ENCODE measurements at places on chromosomes 1 and 21.

- no peak for DNase-seq
Measured at GRCh38 chr21:19010996-19011395, 607.4 kb upstream of the TMPRSS15 start.

DNA sequence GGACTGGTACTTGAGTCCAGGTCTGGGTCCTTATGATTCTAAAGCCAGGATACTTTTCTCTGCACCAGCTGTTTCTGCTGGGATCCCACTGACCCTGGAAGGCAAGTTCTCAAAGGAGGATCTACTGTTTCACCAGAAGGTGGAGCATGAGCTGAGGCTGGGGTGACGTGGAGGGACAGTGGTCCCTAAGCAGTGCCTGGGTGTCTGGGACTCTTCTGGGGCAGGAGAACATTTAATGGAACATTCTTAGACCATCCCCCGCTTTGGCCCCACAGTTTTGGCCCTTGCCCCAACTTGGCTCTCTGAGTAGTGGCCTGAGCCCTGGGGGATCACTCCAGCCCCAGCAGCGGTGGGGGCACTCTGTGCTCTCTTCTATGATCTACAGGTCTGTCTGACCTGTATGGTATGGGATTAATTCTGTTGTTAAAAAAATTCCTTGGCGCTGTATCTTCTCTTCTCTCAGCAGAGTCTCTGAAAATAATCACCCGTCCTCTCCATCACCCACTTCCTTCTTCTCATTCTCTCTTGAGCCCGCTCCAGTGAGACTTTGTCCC, 60.3 kb upstream of the CSF3R start:
- no peak for DNase-seq

GRCh38 chr1:247360116-247360898, 28.6 kb upstream of the ZNF496 start:
- DNase-seq, result no peak

DNA sequence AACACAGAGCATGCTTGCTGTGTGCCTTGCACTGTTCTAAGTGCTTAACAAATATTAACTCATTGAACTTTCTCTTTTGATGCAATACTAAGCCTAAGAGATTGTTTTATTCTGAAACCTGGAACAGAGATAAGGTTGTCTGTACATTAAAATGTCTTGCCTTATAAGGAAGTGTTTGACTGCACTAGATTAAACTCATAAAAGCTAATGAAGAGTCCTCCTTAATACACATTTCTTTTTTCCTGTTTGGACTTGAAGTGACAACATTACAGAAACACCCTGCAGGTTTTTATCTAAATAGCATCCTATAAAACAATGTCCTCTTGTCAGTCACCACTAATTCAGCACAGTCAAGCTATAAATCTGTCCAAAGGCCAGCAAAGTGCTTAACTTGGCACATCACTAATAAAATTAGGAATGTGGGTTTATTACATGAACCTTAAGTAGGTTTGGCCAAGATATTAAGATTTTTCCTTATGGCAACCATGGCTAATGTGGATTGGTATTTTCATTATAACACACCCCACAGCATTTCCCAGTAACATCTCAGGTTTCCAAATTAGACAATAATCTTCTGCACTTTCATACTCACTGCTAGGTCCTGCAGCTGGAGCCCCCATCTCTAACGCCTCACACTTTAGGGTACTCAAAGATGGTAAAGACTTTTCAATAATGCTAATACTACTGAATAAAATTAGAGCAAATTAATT, 389.7 kb downstream of the LMO4 start:
- DNase-seq, result no peak

DNA sequence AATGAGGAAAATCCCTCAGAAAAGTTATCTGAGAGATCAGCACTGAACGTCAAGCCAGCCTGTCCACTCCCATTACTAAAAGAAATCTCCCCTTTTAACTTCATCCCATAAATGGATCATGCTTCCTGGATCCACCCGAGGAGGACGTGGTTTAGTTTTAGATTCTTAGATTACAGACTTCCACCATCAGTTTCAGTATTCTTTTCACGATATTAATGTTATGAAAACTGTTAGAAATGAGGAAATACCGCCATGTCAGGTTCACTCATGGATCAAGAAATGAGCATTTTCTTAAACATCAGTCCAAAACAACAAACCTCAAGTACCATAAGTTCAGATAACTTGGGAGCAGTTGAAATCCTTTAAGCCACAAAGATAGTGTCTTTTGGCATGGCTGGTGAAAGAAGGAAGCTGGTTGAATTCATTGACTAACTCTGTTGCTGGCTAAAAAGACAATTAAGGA, 49.8 kb downstream of the NFIA start:
- no peak for DNase-seq

GRCh38 chr1:230173187-230173975, 106.3 kb downstream of the GALNT2 start:
- DNase-seq, result no peak

DNA sequence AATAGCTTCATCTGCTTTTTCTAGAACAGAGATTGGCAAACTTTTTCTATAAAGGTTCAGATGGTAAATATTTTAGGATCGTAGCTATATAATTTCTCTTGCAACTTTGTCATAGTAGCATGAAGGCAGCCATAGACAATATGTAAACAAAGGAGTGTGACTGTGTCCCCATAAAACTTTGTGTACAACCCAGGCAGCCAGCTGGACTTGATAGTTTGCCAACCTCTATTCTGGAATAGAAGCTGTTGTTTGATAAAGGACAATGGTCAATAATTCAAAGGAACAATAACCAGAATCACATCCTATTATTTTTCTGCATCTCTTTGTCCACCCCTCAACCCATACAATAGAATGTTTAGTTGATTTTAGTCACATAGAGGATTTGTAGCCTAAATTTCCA, 286.7 kb downstream of the LMX1A start:
- DNase-seq, result no peak

- no peak for DNase-seq
Measured at GRCh38 chr1:203135636-203136305, 8.2 kb downstream of the ADORA1 start.

GRCh38 chr21:17451364-17451891, 61.4 kb upstream of the CXADR start:
- no peak for DNase-seq

- DNase-seq, result no peak
Measured at GRCh38 chr1:35406103-35406502, 137.6 kb downstream of the ZMYM4 start.

GRCh38 chr1:230768903-230769570, 21.8 kb downstream of the CAPN9 start:
- no peak for DNase-seq

DNA sequence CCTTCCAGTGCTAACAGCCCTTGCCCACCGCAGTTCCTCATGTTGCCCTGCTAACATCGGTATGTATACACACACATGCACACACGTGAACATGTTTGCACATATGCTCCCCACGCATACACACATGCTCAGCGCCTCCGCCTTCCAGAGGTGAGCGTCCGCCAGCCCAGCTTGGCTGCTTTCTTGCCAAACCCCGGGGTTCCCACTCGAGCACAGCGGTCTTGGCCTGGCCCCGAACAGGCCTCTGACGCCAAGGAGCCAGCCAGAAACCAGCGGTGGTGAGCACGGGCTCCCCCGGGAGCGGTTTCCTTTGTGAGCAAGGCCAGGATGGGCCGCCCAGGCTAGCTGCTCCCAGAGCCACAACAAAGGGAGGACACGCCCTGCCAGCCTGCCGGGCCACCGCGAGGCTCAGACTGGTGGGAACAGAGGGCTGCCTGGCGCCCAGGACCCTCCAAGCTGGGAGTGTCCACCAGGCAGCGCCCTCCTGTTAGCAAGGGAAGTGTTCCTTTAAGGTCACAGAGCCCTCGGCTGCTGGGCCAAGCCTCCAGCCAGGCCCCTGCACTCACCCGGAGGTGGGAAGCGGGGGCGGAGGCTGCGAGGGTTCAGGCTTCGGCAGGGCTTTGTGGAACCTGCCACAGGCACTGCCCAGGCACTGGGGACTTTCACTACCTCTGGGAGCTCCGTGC, 65.4 kb downstream of the ALPL start:
- DNase-seq, result no peak

DNA sequence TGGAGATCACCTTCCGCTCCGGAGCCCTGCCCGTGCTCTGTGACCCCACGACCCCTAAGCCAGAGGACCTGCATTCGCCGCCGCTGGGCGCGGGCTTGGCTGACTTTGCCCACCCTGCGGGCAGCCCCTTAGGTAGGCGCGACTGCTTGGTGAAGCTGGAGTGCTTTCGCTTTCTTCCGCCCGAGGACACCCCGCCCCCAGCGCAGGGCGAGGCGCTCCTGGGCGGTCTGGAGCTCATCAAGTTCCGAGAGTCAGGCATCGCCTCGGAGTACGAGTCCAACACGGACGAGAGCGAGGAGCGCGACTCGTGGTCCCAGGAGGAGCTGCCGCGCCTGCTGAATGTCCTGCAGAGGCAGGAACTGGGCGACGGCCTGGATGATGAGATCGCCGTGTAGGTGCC, 9.6 kb downstream of the SPATA46 start:
- no peak for DNase-seq

- DNase-seq, result peak; percentile 81
Measured at GRCh38 chr1:203306089-203306964, 1.0 kb downstream of the BTG2 start.

DNA sequence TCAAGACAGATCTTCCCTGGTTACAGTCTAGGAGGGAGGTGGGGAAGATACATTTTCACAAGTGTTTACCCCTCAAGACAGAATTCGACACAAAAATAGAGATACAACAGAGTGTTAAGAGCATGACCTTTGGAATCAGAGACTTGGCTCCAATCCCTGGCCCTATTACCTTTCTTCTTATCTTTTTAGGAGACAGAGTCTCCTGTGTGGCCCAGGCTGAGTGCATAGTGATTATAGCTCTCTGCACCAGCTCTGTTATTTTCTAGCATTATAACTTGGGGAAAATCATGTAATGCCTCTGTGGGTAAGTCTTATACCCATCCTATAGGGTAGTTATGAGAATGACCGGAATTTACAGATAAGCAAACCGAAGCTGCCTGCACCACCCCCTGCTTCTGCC, 9.8 kb downstream of the NIPAL3 start:
- no peak for DNase-seq

DNA sequence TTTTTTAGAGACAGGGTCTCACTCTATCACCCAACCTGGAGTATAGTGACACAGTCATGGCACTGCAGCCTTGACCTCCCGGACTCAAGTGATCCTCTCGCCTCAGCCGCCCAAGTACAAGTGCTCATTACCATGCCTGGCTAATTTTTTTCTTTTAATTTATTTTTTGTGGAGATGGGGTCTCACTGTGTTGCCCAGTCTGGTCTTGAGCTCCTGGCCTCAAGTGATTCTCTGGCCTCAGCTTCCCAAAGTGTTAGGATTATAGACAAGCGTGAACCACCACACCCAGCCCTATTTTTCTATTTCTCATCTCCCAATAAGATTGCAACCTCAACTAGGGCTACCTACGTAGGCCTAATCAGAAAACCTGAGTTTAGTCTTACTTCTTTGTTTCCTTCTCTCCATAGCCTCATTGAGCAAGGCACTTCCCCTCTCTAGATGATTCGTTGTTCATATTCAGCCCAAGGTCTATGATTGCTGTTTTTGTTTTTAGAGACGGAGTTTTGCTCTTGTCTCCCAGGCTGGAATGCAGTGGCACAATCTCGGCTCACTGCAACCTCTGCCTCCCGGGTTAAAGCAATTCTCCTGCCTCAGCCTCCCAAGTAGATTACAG, 1.1 kb upstream of the KPNA6 start:
- DNase-seq, result no peak

- DNase-seq, result no peak
Measured at GRCh38 chr1:45541193-45541592, 9.4 kb upstream of the AKR1A1 start.

GRCh38 chr1:91850708-91851107, 35.2 kb downstream of the TGFBR3 start:
- DNase-seq, result no peak

- DNase-seq, result no peak
Measured at GRCh38 chr1:151693057-151693651, 23.4 kb downstream of the CELF3 start.

DNA sequence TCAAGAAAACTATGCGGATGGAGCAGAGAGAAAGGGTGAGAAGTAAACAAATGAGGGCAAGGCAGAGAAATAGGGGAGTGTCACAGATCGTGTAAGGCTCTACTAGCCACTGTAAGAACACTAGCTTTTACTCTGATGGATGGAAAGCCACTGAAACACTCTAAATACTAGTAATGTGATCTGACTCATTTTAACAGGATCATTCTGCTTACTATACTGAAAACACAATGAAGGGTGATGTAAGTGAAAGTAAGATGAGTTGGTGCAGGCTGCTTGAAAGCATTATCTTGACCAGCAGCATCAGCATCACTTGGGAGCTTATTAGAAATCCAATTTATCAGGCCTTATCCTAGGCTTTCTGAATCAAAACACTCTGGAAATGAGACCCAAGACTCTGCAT, 32.7 kb downstream of the TUT4 start:
- no peak for DNase-seq

DNA sequence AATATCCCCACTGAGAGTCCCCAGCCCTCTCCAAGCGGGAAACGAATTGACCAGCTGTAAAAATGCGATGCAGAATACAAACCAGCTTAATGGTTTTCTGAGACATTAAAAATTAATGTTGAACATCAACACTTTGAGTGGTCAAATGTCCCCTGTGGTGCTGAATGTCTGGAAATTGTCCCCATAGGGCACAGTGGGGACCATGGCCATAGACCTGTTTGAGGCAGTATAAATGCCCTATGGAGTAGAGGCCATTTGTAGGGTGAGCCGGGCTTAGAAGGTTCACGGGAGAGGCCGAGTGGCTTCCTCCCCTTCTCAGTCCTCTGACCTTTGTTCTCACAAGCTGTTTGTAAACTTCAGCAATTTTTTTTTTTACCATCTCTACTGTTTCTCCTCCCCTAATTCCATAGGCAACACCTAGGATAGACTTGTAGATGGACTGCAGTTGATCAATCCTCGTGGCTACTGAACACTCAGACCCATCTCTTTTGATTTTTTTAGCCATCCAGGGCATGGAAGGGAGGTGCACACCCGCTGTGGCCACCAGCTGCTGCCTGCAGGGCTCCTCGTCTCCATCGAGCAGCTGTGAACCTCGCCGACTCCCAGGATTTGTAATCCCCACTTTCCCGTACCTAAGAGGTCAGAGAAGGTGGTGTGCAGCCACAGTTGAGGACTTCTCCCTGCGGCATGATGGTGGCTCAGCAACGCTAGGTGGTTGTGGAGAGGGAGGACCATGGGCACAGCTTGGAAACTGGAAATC, 41.0 kb downstream of the KAZN start:
- DNase-seq, result no peak

- no peak for DNase-seq
Measured at GRCh38 chr1:153395776-153396175, 4.9 kb upstream of the S100A8 start.

DNA sequence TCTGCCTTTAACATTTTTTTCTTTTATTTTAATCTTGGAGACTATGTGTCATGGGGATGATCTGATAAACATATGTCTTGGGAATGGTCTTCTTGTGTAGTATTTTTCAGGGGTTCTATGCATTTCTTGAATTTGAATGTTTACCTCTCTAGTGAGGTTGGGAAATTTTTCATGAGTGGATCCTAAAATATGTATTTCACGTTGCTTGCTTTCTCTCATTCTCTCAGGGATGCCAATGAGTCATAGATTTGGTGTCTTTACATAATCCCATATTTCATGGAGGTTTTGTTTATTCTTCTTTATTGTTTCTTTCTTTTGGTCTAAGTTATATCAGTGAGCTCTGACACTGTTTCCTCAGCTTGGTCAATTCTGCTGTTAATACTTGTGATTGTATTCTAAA, 1237.2 kb downstream of the PLA2G4A start:
- no peak for DNase-seq

- no peak for DNase-seq
Measured at GRCh38 chr1:30475201-30475600, 248.2 kb downstream of the MATN1 start.

- no peak for DNase-seq
Measured at GRCh38 chr21:27171707-27172106, 204.8 kb upstream of the ADAMTS5 start.

Measured in hypothalamus (tissue), 51 donors.